A549 (cell line): ENCODE measurements at places on chromosomes 5 and 9. TPM values are rescaled to one million over a fixed set of nuclear protein-coding genes. Genes with fewer than 3 reads are reported as not detected.

The TSSK1B gene
- polyA plus RNA-seq: not detected in 3 replicates

- DNase-seq: no peak
Measured at GRCh38 chr5:67377631-67378030, 181.0 kb upstream of the CD180 start.

DNA sequence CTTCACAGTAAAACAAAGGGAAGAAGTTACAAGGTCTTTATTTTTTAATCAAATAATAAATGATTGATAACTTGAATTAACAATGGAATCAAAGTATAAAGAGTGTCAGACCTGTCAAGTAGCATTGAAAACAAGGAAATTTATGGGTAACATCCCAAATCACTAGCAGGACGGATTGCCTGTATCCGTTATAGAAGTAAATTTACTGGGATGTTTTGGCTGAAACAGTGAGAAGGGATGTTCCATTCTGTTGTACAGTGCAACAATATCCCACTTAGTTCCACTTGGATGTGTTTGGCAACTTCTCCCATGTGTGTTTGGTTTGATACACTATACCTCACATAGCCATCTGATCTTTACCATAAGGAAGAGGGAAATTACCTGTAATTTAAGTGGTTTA, 421.0 kb upstream of the CHD1 start:
- no peak for DNase-seq

- DNase-seq: no peak
Measured at GRCh38 chr5:56594792-56595191, 220.6 kb upstream of the MAP3K1 start.
